Heart right ventricle (tissue), 16 donors: ENCODE measurements at places on chromosomes 13 and 19. TPM values are rescaled to one million over a fixed set of nuclear protein-coding genes. Genes with fewer than 3 reads are reported as not detected.

CYP2B6 gene
- not detected for total RNA-seq

NLRP9 gene
- total RNA-seq = not detected

PSG2 gene
- not detected for total RNA-seq

ZNF415 gene
- 19.0 TPM for total RNA-seq

FBXO27 gene
- total RNA-seq = 40.5 TPM

TMEM255B gene
- total RNA-seq = 6.6 TPM

PRTN3 gene
- total RNA-seq = not detected

WDR88 gene
- not detected for total RNA-seq

TEX26 gene
- not detected for total RNA-seq

RXFP2 gene
- total RNA-seq = not detected

PPFIA3 gene
- 5.5 TPM for total RNA-seq

ZNF682 gene
- 3.6 TPM for total RNA-seq

FSD1 gene
- total RNA-seq = not detected

ZNF230 gene
- total RNA-seq = 3.3 TPM

WIZ gene
- total RNA-seq = 21.0 TPM

PEAK3 gene
- 0.27 TPM for total RNA-seq

ZNF585A gene
- 15.6 TPM for total RNA-seq

SMAD9 gene
- 3.2 TPM for total RNA-seq

ING1 gene
- 7.8 TPM for total RNA-seq

SYNGR4 gene
- total RNA-seq = not detected

PSG7 gene
- total RNA-seq = not detected

LILRA1 gene
- total RNA-seq = 0.21 TPM

MYH14 gene
- 106 TPM for total RNA-seq

ZNF534 gene
- total RNA-seq = 0.46 TPM

KLK14 gene
- 1.2 TPM for total RNA-seq

TMEM221 gene
- 0.12 TPM for total RNA-seq

ZNF324B gene
- total RNA-seq = 3.0 TPM

WDR62 gene
- total RNA-seq = 7.1 TPM

OLFM4 gene
- total RNA-seq = 0.31 TPM

IZUMO4 gene
- 1.8 TPM for total RNA-seq

JUNB gene
- 167 TPM for total RNA-seq

KIR3DL1 gene
- total RNA-seq = 0.13 TPM

LRRC8E gene
- 1.0 TPM for total RNA-seq

CYP4F8 gene
- not detected for total RNA-seq

JAK3 gene
- total RNA-seq = 1.6 TPM

KIR2DL1 gene
- total RNA-seq = not detected

MRPL57 gene
- total RNA-seq = 20.0 TPM

N4BP2L2 gene
- 123 TPM for total RNA-seq

TNFSF9 gene
- total RNA-seq = 0.88 TPM

COL4A2 gene
- total RNA-seq = 111 TPM

CEACAM19 gene
- total RNA-seq = 3.4 TPM

KCNK6 gene
- total RNA-seq = 15.9 TPM

BRSK1 gene
- 8.1 TPM for total RNA-seq

CFAP97D2 gene
- total RNA-seq = not detected

ATP4A gene
- total RNA-seq = not detected

GRK1 gene
- total RNA-seq = 0.31 TPM

FXYD3 gene
- total RNA-seq = 0.74 TPM

KLK13 gene
- total RNA-seq = not detected

IRGC gene
- not detected for total RNA-seq

LHB gene
- not detected for total RNA-seq

PNMA8B gene
- total RNA-seq = 0.90 TPM

ICAM4 gene
- 0.17 TPM for total RNA-seq

FBXL3 gene
- 29.3 TPM for total RNA-seq

PRMT1 gene
- total RNA-seq = 124 TPM

SPRY2 gene
- total RNA-seq = 29.2 TPM

ISYNA1 gene
- 40.7 TPM for total RNA-seq

KIRREL2 gene
- total RNA-seq = not detected

PSPN gene
- 0.55 TPM for total RNA-seq

PDX1 gene
- total RNA-seq = not detected

SLC6A16 gene
- 1.0 TPM for total RNA-seq
